ENCODE measurements at places on chromosomes 6 and 20.

DNA sequence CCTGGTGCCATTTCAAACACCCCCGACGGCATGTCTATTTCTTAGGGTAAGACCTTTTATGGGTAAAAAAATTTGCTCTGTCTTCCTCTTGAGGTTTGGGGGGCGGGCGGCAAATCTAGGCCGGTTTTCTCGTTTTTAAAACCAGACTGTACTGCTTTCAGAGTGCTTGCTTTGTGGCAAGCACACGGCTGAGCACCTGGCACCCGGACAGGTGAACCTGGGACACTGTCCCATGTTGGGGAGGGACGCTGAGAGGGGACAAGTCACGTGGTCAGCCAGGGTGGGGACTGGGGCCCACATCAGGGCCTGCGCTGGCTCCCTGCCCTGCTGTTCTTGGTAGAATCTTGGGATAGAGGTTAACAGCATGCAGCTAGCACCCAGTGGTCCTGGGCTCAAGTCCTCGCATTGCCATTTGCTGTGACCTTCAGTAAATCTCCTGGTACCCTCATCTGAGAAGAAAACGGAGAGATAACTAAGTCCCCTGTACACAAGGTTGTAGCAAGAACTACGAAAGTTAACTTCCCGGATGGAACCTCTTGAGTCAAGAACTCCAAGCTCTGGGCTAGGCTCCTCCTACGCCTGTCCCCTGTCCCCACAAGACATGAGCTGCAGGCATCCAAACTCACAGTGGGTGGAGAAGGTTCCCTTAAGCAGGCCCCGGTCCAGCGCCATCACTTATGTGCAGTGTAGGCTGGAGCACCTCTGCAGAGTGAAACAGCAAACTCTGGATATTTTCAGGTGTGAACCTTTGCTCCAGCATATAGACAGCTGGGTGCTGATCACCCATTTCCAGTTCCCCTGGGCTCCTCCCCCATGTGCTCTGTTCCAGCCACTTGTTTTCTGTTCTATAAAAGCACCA is 41.7 kb downstream of the PMEPA1 start:
- no peak for DNase-seq

DNA sequence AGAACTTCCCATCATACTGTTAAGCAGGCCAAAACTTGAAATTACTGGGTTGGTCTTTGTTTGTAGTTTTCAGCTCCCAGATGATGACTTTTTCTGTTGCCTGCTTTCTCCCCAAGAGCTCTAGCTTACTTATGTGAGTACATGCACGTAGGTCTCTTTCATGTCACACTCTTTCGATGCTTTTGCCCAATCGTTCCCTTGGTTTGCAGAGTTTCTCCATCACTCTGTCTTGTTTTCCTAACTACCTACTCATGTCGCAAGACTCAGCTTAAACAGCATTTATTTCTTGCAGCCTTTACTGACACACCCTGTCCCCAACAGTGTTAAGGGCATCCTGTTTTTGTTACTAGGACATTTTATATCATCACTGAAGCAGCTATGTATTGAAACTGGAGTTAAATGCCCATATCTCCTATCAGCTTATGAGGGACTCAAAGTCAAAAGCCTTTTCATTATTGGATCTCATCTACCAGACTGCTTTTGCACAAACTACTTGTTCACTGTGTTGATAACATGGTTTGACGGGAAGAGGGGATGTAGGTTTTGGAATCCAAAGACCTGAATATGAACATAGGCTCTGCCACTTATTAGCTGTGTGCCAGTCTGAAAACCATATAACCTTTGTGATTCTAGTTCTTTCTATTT is 2.9 kb downstream of the ARG1 start:
- no peak for DNase-seq

DNA sequence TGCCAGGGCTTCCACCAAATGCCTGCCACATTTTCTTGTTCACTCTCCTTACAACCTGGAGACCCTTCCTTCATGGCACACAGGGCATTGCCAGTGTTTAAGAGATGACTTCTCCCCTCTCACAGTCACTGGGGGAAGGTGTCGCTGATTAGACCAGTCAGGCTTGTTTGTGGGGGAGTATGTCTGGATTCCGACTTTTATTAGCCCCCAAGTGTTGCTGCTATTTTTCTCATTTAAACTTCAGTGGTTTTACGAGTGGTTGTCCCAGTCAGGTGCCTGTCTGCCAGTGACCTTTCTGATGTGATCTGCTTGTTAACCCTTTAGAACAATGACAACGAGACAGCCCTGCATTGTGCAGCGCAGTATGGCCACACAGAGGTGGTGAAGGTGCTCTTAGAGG is 92.3 kb downstream of the ANKS1A start:
- DNase-seq, result no peak

GRCh38 chr6:17851001-17851719 is 136.3 kb downstream of the KIF13A start:
- DNase-seq, result no peak

DNA sequence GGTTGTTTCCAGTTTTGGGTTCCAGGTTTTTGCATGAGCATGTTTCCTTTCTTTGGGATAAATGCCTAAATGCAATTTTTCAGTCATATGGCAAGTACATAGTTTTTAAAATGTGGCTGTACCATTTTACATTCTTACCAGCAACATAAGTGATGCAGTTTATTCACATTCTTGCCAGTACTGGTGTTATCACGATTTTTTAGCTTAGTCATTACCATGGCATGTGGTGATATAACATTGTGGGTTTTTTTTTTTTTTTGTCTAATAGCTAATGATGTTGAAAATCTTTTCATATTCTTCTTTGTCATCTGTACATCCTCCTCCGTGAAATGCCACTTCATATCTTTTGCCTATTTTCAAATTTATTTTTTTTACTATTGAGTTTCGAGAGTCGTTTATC is 2.9 kb upstream of the TDRD6 start:
- DNase-seq, result no peak

GRCh38 chr6:83920017-83920416 is 60.5 kb downstream of the CYB5R4 start:
- no peak for DNase-seq

- DNase-seq, result no peak
These were observed 23.9 kb downstream of the PAX1 start for GRCh38 chr20:21729316-21729715.

DNA sequence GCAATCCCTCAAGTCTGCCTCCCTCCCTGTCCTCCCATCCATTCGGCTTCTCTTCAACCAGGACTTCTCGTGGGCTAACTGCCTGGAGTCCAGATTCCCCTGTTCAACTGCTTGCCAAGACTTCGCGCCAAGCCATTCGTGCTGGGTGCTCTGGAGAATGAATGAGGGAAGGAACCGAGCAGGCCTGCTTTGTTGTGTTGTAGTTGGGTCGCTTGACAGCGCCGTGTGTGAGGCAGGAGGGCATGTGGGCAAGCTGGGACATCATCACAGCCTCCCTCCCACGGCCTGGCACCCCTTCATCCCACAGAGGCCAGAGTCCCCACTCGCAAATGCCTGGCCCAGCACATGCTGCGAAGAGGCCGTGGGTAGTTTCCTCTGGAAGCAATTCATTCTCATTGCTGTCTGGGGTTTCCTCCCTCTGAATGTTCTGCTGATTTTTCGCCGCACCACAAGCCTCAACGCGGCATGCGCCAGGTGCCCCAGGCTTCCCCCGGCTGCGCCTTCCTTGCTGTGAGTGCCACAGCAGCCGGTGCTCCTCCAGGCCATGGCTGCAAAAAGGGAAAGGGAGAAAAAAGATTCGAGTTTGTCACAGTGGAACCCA is 336.0 kb downstream of the QKI start:
- DNase-seq, result no peak

DNA sequence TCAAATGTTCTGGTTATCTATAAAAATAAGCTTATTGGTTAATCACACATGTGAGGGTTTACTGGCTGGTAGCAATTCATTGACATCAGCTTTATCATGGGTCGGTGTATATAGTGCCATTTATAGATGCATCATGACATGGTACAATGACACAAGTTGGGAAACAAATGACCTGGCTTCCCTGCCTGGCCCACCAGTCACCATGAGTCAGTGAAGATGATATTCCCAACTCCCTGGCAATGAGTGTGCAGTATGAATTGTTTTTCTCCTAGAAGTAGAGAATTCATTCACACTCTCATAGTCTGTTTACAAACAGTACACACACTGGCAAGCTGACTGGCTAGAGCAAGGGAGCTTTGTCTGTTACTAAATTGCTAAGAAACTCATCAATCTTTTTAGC is 37.2 kb upstream of the CALHM6 start:
- no peak for DNase-seq

DNA sequence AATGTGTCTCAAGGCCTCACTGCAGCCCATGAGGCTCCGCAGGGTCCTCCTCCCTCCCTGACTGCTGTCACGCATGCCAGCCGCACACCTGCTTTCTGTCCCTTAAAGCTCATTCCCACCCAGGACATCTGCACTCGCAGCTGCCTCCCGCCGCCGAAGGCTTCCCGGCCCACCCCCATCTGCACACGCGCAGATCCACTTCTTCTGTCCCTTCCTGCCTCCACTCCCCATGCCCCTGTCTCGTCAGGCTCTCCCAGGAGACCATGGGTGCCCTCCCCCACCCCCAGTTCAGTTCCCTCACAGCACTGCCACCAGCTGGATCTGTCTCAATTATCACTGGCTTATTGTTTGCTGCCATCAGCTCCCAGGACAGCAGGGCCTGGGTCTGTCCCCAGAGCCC is 63.0 kb downstream of the RIPOR3 start:
- DNase-seq, result no peak

DNA sequence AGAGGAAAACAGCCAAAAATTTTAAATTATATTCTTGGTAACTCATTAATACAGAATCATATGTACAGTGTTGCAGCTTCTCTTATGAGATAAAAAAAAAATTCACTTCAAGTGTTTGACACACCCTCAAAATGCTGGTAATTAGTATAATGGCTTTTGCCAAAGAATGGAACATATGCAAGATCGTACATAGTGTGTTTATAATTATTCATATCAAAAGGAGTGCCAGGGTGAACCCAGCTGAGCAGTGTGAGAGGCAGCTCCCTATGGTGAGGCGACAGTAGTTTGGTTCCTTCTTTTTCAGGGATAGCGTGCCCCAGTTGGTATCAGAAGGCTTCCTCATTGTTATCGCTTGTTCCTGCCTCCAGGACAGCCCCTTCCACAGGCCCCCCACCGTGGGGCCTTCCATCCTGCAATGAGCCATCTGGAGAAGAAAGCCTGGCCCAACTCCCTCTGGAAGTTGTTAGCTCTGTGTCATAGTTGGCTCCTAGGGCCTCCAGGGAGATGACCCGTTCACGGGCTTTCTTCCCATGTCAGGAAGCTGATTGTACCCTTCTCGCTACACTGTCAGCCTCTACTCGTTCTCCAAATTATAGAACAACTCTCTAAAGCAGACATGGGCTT is 150.7 kb downstream of the FRK start:
- DNase-seq, result no peak

DNA sequence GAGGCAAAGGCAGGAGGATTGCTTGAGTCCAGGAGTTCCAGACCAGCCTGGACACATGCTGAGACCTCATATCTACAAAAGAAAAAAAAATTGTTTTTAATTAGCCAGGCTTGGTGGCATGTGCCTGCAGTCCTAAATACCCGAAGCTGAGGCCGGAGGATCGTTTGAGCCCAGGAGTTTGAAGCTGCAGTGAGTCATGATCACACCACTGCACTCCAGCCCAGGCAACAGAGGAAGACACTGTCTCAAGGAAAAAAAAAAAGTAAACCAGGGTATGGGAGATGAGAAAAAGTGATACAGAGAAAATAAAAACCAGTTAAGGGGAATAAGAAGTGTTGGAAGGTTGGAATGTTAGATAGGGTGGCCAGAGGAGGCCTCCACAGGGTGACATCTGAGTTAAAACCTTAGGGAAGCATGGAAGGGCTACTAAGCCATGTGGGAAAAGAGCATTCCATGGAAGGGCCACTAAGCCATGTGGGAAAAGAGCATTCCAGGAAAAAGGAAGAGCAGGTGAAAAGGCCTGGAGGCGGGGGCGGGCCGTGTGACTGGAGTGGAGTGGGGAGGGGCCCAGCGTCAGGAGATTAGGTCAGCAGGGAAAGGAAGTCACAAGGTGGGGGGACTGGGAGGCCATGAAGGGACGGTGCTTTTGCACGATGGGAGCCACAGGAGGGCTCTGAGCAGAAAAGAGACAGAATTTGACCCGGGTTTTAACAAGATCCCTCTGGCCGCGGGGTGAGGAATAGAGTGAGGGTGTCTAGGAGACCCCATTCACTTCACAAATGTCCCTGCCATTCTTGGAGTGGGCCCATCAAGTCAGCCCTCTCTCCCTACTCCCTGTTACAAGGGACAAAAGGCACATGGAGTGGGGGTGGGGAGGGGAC is 18.3 kb downstream of the CPNE5 start:
- DNase-seq, result no peak

GRCh38 chr20:57902473-57902872 is 192.7 kb upstream of the PMEPA1 start:
- no peak for DNase-seq

DNA sequence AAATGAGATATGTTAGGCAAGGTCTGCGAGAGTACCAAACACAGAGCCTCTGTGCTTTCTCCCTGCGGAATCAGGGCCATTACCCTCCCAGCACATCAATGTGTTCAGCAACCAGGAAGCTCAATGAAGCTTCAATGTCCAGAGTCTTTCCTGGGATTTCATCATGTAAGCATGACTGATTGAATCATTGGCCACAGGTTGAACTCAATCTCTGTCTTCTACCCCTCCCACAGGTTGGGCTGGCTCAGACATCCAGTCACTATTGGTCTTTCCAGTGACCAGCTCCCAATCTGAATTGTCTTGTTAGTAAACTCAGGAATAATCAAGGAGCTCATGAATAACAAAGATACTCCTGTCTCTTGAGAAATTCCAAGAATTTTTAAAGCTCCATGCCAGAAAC is 2.7 kb upstream of the DTD1 start:
- DNase-seq, result no peak

DNA sequence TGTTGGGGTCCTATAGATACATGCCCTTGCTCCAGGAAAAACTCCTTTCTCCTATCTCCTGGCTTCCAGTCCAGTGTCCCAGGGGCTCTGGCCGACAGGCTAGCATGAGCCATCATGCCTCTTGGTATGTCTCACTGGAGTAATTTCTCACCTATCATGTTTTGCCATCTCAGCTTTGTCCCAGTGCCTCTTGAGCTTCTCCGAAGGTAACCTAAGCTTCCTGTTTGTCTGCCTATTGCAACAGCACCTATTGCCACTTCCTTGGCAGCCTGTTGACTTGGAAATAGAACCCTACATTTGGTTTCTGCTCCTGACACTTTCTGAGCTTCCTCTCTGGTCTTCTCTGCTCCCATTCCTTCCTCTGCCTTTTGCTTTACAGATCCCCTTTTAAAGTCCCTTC is 197.7 kb downstream of the KCNQ5 start:
- no peak for DNase-seq

GRCh38 chr20:21270806-21271205 is 32.3 kb upstream of the XRN2 start:
- no peak for DNase-seq

GRCh38 chr6:508614-509013 is 117.1 kb downstream of the IRF4 start:
- no peak for DNase-seq
